ENCODE measurements at places on chromosomes 5 and 9.
A peak's percentile ranks its signal among the peaks of the same experiment; 100 is the strongest.

DNA sequence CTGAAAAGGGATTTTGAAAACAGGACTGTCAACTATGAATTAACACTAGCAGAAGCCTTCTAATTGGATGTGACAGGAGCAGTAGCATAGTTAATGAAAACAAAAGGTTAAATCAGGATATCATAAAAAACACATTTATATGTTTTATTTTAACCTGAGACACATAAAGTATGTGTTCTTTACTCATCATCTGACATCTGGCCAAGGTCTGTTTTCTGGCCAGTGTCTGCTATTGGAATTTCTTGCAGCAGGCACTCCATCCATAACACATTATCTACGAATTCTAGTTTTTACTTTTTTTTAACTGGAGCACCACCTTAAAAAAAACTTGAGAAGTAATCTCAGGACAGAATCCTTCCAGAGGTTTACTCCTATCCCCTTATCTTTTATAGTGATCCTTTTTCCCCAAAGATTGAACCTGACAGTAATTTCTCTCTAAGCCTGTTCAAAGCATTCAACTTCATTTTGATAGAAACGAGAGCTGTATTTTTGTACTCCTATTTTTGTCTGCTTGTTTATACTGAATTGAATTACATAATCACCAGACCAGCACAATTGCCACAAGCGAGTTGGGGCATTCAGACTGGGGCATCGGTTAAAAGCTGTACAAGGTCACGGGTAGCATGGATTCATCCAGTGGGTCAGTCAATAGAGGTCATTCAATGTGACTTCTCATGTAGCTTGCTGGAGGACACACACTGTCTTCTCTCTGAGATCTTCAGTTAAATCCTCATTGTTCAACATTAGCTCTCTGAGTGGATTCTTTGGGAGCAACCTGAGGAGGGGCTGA lies 205.6 kb upstream of the CLINT1 start:
- no peak for DNase-seq

DNA sequence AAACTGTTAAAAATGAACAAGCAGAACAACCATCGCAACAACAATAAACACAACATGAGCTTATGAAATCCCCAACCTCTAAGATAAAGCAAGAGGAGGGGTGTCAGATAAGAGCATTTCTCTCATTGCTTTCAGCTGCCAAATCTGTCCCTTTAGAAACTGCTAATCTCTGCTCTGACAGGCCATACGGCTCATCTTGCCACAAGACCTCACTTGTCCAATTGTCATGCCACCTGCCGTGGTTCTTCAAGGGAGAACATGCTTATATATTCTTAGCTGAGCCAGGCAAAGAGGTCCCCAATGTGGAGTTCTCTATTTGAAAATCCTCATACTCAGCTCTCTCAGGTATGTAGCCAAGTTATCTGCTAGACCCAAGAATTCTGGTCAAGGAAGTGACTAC lies 405.0 kb upstream of the TNC start:
- DNase-seq: no peak

- no peak for DNase-seq
These were observed 61.2 kb upstream of the PHYKPL start for GRCh38 chr5:178293815-178294214.

DNA sequence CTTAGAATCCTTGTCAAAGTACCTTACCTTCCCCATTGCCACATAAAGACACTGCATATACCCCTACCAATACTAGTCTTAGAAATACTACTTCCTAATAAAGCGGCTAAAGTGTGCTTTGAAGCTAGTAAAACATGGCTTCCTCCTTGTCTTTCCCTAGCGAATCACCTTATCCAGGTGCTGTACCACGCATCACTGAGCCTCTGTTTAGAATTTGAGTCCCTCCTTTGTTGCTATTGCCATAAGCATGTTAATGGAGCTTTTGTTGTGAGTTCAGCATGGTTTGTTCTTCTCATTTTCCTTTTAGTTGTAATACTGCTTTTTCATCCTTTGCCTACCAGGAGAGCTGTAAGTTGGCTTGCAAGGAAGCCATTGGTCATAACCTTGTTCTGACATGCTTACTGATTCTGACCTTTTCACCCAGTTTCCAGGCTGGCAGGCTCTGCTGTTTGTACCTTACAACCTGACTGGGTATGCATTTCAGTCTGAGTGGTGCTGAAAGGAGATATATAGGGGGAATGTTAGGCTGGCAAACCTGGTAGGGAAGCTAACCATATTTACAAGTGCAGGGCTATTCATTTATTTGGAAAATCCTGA lies 49.8 kb downstream of the LMNB1 start:
- no peak for DNase-seq

- DNase-seq: no peak
These were observed 158.6 kb upstream of the DMRT1 start for GRCh38 chr9:682633-683508.

DNA sequence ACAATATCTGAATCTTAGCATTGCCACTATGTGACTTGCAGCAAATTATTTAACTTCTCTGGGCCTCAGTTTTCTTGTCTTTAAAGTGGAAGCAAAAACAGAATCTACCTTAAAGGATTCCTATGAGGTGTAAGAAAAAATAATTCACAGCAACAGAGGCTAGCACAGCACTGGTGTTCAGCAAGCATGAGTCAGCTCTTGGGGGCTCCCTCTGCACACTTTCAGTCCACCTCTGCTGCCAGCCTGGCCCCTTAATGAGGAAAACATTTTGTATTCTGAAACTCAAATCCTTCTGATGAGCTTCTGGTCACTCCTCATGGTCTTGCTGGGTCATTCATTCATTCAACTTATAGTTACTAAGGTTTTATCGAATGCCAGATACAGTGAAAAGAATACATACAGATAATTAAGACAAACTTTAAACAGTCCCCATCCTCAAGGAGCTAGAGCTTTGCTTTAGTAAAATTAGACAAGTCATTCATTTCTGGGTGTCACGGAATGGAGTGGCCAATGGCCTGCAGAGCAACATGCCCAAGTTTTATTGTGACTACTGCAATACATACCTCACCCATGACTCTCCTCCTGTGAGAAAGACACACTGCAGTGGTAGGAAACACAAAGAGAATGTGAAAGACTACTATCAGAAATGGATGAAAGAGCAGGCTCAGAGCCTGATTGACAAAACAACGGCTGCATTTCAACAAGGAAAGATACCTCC lies 26.8 kb upstream of the IQGAP2 start:
- DNase-seq: peak; percentile 44

DNA sequence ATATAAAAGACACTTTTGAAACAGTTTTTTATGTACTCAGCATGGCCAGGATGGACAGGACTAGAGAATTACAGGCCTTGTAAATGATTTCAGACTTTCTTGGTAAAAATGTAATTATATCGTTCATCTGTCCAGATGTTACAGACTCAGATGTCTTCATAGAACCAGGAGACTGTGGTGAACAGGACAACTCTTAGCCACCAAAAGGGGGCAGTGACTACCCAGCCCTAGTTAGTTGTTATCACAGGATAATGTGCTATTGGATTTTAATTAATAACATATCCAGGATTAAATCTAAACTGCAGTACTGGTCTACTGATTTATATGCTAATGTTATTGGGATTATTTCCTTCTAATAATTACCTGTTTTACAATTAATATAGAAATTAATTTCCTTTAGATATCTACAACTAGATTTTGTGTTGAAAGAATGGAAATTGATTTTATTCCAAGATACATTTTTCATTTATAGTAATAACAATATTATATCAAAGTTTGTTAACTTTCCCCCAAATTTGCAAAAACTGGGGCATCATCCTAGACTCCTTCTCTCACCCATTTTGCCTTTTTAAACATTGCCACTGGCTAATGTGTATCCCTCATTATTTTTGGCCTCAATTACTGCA lies 99.4 kb downstream of the MTREX start:
- DNase-seq: no peak

DNA sequence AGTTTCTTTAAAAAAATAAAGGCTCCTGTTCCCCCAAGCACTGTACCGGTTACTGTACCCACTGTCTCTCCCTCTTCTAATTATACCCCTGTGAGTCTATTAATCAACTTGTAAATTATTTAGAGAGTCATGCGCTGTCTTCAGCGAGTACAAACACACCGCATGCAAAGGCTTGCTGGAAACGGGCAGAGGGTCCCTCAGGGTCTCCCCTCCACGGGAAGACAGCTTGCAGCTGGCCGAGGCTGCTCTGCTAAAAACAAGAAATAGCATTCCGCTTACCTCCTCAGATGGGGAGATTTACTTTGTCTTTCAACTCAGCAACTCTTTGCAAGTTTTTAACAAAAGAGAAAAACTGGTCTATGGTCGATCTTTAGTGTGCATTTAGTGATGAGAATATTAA lies 71.8 kb downstream of the AK8 start:
- DNase-seq: no peak
